ENCODE measurements at places on chromosomes 5 and 9.

DNA sequence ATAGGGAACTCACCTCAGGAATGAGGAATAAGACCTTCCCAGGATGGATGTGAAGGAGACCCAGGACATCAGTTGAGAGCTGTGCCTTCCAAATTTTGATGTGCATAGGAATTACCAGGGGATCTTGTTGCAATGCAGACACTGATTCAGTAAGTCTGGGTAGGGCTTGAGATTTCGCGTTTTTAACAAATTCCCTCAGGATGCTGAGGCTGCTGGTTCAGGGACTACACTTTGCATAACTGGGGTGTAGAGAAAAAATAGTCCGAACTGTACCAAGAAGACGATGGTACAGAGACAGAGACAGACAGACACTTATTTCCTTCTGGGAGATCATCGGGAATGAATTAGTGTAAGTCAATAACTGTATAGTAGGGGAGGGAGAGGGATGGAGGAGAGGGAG is 82.3 kb upstream of the FREM1 start:
- no peak for DNase-seq

GRCh38 chr9:38681747-38682227 is 38.1 kb downstream of the FAM240B start:
- DNase-seq = no peak

DNA sequence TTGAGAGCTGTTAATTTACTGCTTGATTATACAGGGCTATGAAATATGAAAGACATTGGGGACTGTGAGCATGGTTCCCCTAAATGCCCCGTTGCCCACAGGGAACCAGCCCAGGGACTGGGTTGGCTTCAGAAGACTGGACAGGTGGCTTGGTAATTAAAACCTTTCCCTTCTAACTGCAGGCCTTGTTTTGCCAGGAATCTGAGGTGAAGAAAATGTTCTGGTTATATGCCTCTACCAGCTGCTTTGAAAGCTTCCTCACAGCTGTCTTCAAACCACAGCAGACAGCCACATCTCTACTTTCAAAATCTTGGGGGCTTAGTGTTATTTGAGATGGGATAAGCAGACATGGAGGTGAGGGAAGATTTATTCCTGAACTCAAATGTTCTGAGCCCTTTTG is 153.3 kb upstream of the SPRY4 start:
- no peak for DNase-seq

DNA sequence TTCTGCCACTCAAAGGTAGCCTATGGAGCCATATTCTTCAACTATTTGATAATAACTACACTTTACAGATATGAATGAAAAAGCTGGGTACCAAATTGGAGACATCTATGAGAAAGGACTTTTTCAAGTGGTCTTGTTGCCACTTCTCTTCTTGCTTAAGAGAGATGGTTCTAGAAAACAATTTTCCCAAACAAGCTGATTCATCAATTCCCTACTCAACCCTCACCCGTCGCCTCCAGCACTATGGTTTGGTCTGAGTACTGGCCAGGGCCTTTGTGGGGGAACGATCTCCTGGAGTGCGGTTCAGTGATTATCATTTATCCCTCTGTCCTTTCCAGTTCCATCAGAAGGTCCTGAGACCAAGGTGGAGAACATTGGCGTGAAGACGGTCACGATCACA is 56.8 kb downstream of the IL31RA start:
- no peak for DNase-seq

- DNase-seq = no peak
These were observed 2.1 kb downstream of the PCDHA2 start for GRCh38 chr5:140796718-140797095.

All from CD4-positive, alpha-beta T cell treated with Interleukin-4 for 4 hours (primary cell).